Activated naive CD4-positive, alpha-beta T cell treated with anti-CD3 and anti-CD28 coated beads, Interleukin-2, amount 50 U/mL, for 72 hours (primary cell): ENCODE measurements at places on chromosomes 1 and 21. TPM values are rescaled to one million over a fixed set of nuclear protein-coding genes. Genes with fewer than 3 reads are reported as not detected.

Gene ADGRL4
- total RNA-seq = not detected

Gene VHLL
- total RNA-seq = not detected

Gene APP
- 38.5 TPM for total RNA-seq

Gene FCRL1
- not detected for total RNA-seq

Gene LCE1E
- total RNA-seq = not detected

Gene HCRTR1
- not detected for total RNA-seq

Gene WDR64
- not detected for total RNA-seq

Gene HSD3B2
- total RNA-seq = not detected

Gene OR2L8
- not detected for total RNA-seq

Gene TRPM2
- total RNA-seq = 16.3 TPM

Gene LCE6A
- not detected for total RNA-seq
